Natural killer cell treated with Interleukin-12 subunit alpha and Interleukin-12 subunit beta and Interleukin-15 and Interleukin-18, amount 100 ng/mL, for 72 hours (primary cell): ENCODE measurements at places on chromosomes 13 and 19. TPM values are rescaled to one million over a fixed set of nuclear protein-coding genes. Genes with fewer than 3 reads are reported as not detected.
A peak's percentile ranks its signal among the peaks of the same experiment; 100 is the strongest.

- DNase-seq = no peak
Observed at GRCh38 chr13:39597838-39598237, 5.2 kb downstream of the LHFPL6 start.

DNA sequence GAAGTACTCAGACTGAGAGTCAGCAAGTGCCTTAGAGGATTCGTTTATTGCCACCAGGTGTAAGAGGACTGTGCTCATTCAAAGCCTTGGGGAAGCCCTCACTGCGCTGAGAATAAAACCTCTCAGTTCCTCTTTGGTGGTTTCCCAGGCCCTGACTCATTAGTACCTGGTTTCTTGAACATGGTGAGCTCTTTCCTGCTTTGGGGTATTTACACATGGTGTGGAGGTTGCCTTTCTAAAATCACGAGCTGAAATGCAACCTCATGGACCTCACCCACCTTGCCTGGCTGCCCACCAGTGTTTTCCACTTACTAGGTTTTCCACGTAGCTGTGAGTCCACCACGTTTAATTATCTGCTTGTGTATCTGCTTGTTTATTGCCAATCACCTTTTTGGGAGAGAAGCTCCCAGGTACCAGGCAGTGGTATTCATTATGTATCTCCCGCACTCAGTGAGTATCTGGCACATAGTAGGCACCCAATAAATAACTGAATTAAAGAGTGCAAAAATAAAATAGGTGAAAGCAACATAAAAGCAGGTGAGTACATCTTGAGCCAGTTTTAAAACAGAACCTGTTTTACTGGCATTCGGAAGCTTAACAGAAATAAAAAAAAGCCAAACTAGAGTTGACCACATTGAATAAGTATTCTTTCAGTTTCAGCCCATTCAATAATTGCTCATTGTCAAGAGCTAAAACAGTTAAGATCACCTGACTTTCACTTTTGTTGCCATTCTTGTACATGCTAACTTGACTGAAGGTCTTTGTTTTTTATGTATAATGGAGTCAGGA is 533.0 kb downstream of the MYO16 start:
- peak; percentile 67 for DNase-seq

DNA sequence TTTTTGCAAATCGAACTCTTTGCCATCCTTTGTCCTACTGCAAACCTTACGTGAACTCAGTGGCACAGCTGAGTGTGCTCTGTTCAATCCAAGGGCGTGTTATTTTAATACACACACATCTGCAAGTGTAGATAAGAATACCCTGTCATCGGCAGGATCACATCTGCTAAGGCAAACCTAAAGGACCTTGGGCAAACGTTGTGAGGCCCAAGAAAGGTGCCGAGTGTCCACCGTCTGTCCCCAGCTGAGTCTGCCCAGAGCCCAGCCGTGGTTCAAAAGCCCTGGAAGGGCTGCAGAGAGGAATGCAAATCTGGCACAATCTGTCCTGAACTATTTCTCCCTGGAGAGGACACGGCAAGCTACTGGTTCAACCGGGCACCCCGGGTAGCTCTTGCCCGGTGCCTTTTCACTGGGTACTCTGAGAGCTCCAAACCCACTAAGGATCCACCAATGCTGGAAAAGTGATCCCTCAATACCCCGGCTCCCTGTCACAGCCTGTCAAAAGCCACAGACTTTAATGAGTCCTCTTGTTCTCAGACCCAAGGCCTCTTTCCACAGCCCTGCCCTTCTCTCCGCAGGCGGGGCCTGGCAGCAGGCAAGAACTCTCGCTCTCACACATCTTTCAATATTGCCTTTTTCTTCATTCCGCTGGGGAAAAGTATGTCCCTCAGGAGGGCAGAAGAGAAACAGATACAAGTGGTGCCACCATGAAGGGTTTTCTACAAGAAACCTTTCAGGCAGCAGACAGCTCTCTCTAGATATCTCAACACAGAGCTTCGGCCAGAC is 17.0 kb downstream of the SLC7A1 start:
- DNase-seq = no peak

- DNase-seq = no peak
Observed at GRCh38 chr19:55482967-55483705, 1.9 kb upstream of the NAT14 start.

GRCh38 chr13:97191142-97191541 is 31.0 kb upstream of the MBNL2 start:
- DNase-seq = no peak

DNA sequence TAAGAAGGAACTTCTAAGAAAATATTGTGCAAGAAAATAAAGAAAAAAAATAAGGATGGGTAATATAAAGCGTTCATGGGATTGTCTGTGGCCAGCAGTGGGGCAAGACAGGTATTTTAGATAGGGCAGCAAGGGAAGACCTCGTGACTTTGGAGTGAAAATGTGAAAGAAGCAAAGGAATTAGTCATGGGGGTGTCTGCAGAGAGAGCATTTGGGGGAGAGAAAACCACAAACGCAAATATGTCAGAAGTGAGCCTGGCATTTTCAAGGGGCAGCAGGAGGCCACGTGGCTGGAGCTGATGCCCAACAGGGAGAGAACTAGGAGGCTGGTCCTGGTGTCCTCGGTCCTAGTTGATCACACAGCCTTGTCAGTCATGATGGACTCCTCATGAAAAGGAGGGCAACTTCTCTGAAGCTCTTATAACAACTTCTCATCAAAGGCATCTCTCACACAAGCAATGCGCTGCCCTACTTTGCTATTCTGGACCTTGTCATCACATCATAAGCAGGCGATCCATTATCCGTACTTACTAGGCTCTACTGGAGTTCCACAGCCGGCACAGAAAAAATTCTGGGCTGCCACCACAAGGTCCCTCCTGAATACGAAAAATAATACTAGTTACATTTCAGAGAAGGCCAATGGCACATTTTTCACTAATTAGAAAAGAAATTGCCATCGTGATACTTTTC is 31.0 kb downstream of the RUBCNL start:
- no peak for DNase-seq

GRCh38 chr19:41726493-41726892 is 18.1 kb downstream of the CEACAM5 start:
- no peak for DNase-seq

- no peak for DNase-seq
Observed at GRCh38 chr19:48945817-48946216, 8.9 kb upstream of the BAX start.

- peak; percentile 60 for DNase-seq
Observed at GRCh38 chr19:46610851-46611770, 10.0 kb downstream of the CALM3 start.

GRCh38 chr19:33390101-33390907 is 16.8 kb downstream of the CEBPG start:
- no peak for DNase-seq

- DNase-seq = no peak
Observed at GRCh38 chr19:14434543-14435319, 1.6 kb downstream of the PKN1 start.

- no peak for DNase-seq
Observed at GRCh38 chr13:100520936-100521850, 67.4 kb downstream of the GGACT start.

GRCh38 chr13:34913040-34913439 is 29.0 kb upstream of the NBEA start:
- DNase-seq = no peak

DNA sequence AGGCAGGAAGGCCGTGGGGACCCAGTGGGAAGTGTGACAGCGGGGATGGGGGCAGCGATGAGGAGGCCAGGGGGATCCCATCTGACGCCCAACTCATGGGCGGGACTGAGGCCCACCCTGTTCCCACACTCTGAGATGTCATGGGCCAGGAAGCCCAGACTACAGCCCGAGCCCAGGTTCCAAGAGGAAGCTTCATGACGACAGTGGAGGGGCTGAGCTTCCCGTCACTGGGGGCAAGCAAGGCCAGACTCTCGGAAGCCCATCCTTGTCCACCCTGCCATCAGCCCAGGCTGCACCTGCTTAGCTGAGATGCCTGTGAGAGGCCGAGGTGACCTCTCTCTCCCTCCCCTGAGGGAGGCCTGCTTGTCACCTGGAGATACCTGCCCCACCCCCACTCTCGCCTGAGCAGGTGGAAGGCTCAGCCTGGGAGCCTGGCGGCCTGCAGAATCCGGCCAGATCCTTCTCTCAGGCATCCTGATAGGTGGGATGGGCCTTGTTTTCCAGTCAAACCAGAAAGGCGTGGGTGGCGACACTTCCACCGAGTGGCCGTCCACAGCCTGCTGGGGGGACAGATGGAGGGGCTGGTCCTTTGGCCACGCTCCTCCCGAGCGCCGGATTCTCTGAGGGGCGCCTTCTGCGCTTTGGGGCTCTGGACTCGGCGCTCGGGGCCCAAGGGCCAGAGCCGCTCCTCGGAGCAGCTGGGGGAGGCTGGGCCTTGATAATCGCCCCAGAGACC is 4.8 kb downstream of the ZBTB7A start:
- DNase-seq = no peak

The ZNF154 gene
- total RNA-seq = 0.81 TPM

The ZNF700 gene
- 21.6 TPM for total RNA-seq

The ZNF682 gene
- 15.7 TPM for total RNA-seq

The STOML3 gene
- total RNA-seq = not detected

The ATP8A2 gene
- total RNA-seq = 0.10 TPM

The OSCAR gene
- 1.1 TPM for total RNA-seq

The TOMM40 gene
- 240 TPM for total RNA-seq

The OR7C1 gene
- not detected for total RNA-seq

The DPF1 gene
- total RNA-seq = not detected

The ADAMTS10 gene
- total RNA-seq = 8.2 TPM

The SAFB gene
- total RNA-seq = 190 TPM

The KLK11 gene
- not detected for total RNA-seq

The NTN5 gene
- 0.28 TPM for total RNA-seq

The LMO7 gene
- 5.9 TPM for total RNA-seq

The KIR2DL4 gene
- total RNA-seq = 4.2 TPM

The CD33 gene
- total RNA-seq = 1.4 TPM
